ENCODE measurements at places on chromosomes 6 and 20.
A peak's percentile ranks its signal among the peaks of the same experiment; 100 is the strongest.

DNA sequence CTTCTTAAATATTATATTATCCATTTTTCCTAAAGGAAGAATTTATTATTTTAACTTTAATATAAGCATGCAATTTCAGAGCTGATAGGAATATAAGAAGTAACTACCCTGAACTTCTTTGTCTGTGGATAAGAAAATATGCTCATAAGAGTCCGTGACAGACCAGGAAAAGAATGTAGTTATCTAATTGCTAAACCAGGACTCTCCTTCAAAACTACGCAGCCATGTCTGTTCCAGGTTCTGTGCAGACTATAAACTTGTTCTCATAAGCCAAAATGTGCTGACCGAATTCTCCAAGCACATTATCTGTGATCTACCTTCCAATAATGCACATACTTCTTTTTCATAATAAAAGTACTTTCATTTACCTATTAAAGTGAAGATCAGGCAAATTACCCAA is 116.5 kb downstream of the TRDN start:
- DNase-seq, result no peak

DNA sequence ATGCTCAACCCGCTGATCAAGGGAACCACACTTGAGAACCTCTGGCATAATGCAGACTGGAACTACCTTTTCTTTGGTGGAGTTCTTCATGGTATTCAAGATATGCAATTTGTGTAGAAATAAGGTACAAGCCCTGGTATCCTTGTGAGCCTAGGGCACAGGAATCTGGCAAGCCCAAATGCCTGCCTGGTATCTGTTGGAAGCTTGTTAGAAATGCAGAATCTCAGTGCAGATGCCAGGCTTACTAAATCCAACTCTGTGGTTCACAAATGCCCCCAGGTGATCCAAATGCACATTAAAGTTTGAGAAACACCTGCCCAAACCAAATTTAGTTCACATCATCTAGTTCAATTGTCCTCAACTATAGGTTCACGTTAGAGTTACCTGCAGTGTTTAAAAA is 159.8 kb upstream of the LAMP5 start:
- no peak for DNase-seq

DNA sequence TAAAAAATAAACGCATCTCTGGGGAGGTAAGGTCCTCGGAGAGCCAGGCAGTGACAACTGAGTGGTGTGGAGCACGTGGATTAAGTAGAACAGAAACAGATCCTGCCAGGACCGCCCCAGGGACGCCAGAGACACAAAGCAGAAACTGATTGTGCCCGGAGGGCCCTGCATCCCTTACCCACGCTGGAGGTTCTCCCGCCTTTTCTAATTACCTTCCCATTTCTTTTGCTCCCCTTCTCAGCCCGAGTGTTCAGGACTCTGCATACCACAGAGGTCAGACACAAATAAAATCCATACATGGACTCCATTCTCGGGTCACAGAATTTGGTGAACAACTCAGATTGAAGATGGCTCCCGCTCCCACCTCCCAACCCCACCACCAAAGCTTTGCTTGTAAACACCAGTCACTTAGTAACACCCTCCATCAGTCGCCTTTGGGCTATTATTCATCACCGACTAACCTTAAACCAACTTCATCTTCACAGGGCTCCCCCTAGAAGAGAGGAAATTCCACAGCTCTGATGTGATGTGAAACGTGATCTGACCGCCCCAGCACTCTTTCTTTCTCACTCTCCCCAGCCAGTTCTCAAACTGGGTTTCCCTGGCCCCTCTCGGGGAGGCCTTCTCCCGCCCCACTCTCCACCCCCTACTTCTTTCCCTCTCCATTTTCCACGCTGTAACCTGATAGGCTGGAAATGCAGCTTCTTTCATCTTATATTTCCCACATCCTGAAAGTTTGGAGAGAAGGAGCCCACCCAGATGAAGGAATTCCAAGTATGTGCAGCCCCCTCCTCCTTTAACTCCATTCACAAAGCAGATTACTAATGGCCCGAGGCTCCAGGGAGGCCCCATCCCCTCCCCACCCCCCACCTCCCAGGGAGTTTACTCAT is 32.5 kb upstream of the PIM1 start:
- DNase-seq, result peak; percentile 93

DNA sequence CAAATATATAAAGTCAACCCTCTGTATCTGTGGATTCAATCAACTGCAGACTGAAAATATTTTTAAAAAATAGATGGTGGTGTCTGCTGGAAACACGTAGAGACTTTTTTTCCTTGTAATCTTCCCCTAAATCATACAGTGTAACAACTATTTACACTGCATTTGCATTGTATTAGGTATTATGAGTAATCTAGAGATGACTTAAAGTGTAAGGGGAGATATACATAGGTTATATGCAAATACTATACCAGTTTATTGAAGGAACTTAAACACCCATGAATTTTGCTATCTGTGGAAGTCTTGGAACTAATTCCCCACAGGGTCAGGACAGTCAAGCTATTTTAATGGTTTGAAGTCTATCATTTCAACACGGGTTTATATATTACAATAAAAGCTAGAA is 10.2 kb downstream of the HDAC2 start:
- DNase-seq, result no peak

DNA sequence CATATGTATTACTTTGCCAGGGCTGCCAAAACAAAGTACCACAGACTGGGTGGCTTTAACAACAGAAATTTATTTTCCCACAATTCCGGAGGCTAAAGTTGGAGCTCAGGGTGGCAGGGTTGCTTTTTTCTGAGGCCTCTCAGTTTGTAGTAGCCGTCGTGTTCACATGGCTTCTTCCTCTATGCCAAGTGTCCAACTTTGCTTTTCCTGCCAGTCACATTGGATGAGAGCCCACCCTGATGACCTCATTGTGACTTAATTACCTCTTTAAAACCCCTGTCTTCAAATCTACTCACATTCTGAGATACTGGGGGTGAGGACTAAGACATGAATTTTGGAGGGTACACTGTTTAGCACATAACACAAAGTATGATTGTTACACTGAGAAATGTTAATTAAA is 9.9 kb upstream of the ECT2L start:
- no peak for DNase-seq

GRCh38 chr20:62741701-62742491 is 33.3 kb downstream of the NTSR1 start:
- no peak for DNase-seq

DNA sequence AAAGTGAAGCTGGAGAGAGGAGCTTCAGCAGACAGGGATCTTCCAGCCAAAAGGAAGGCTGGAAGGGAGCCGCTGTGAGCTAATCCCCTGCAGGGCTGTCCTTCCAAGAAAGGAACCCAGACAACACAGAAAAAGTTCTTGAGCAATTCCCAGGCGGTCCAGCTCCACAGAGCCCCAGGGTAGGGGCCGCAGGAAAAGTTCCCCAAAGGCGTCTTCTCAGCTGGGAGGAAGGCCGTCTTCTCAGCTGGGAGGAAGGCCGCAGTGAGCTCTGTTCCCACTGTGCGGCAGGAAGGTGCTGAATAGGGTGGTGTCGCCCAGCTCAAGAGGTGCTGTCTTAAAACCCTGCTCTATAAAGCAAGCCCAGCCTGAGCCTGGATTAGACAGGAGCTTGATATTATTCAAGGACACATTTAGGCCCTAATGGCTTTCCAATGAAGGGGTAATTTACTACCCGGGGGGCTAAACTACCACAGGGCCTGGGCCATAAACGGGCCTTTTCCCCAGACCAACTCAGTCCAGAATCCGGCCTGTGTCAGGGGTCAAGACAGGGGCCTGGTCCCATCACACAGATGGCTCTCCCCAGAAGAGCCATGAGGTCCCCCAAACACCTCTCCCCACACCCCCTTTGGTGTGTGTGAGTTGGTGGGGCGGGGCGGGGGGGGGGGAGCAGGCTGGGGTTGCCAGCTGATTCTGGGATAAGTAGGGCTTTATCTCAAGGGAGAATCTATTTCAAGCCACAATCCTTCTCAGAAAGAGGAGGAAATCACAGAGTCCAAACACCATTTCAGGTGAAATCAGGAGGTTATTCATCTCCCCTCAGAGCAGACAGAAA is 103.6 kb downstream of the NOL4L start:
- no peak for DNase-seq

DNA sequence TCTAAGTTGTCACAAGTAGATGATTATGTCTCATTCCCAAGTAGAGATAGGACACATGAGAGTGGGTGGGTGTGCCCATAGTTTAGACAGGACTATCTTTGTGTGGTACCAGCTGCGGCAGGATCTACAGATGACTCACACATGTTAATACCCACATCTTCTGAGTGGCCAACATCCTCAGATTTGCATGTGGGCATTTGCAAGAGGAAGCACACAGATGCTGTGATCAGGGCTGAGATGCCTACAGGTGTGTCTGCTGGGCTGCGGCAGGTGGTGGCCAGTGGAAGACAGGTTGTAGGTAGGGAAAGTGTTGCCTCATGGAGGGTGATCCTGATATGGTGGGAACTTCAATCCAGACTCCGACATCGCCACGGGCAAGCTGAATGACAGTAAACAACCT is 50.8 kb downstream of the UTRN start:
- peak; percentile 66 for DNase-seq

DNA sequence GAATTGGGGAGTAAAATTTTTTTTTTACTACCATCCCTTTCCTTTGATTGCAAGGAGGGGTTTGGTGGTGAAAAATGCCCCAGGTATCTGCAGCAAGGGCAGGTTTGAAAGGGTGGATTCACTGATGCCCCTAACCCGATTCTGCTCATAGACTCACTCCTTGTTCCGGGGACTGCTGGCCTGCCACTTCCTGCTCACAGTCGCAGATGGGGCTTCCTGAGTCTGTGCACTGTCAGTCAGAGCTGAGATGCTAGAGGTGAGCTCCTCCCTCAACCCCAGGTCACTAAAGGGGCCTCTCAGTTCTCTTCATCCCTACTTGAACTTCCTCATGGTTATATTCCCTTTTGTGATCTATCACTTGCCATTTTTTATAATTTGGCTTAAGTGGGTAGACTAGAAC is 357.9 kb downstream of the FARS2 start:
- DNase-seq, result no peak

- no peak for DNase-seq
Observed at GRCh38 chr20:52279706-52280105, 88.1 kb upstream of the ZFP64 start.

DNA sequence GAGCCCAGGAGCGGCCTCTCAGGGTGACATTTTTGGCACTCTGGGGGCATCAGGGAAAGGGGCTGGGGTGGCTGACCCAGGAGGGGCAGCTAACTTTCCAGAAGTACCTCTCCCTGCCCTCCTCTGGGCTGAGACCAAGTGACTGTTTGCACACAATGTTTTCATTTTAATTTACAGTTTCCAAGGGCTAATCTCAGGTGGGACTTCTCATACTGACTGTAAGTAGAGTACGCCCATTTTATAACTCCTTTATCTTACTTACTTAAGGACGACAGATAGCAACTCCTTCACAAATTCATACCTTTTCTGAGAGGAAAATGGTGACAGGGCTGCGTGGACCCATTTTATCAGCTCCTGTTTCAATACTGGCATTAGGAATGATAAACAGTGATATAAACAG is 172.9 kb upstream of the EXOC2 start:
- no peak for DNase-seq

DNA sequence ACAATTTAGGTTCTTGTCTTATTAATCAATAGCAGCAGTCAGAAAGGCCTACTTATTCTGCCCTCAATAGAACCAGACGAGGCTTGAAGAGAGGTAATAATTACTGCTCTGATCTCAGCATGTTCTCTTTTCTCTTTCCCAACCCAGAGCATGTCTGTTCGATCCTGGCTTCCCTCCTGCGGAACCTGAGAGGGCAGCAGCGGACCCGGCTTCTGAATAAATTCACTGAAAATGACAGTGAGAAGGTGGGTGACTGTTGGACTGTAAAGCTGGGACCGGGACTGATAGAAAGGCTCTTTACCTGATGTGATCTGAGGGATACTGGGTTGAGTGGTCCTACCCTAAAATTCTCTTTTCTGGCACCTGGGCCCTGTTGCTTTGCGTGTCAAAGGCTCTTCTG is 63.0 kb upstream of the VSTM2L start:
- DNase-seq, result no peak

GRCh38 chr6:31842053-31842452 is 14.5 kb downstream of the HSPA1B start:
- DNase-seq, result no peak

GRCh38 chr6:16136091-16136490 is 7.2 kb downstream of the MYLIP start:
- no peak for DNase-seq

DNA sequence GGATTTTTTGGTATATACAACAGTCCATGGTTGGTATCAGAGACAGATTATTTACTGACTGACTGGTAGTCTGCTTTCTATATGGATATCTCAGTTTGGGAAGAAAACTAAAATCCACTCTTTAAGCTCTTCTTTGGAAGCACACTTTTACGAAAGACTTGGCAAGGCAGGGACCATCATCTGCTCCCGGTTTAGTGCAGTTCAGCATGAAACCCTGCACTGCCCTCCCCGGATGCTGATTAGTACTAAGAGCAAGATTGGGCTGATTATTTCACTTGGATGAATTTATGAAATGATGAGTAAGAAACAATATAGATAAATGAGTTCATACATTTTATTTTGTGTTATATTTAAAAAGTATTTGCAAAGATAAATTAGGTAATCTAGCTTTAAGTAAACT is 56.3 kb downstream of the RGS17 start:
- no peak for DNase-seq

DNA sequence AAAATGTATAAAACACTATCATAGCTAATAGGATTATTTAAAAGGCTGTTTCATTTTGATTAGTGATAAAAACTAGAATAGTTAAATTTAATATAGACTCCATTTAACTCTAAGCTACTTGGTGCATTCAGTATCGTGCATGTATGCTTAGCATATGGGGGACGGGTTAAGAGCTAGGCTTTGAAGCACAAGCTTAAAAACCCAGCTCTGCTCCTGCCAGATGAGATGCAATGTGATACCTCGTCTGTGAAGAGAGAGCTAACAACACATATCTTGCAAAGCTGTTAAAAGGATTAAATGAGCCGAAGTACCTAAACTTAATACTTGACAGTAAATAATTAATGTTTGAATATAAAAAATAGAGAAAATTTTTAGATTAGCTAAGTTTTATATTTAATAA is 42.2 kb downstream of the DTNBP1 start:
- DNase-seq, result no peak

- no peak for DNase-seq
Observed at GRCh38 chr20:41044409-41045062, 15.9 kb downstream of the TOP1 start.

GRCh38 chr20:33312583-33312982 is 29.6 kb downstream of the BPIFB1 start:
- DNase-seq, result no peak

DNA sequence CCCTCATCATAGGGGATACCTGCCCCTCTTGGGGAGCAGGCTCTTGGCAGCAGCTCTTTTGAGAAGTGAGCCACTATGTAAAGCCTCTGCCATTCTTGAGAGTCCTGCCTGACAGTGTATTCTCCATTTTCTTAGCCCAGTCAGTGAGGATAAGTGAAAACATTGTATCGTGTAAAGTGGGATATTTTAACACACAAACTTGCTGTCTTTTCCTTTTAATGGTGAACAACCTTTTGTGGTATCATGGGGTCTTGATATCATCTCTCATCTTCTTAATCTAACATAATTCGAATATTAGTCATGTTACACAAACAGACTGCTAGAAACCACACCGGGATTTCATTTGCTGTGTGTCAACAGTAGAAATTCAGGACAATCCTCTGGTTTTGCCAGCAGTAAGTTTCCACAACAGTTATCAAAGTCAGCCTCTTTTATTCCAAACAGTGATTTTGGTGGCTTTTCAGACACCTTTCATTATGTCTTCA is 136.2 kb downstream of the HIVEP1 start:
- DNase-seq, result no peak
